ENCODE measurements at places on chromosomes 5 and 9.
A peak's percentile ranks its signal among the peaks of the same experiment; 100 is the strongest.

GRCh38 chr5:133605323-133605722, 7.0 kb downstream of the FSTL4 start:
- H3K36me3 ChIP-seq = no peaks in the 10 kb centered on the region
- no peaks in the 10 kb centered on the region for H3K4me1 ChIP-seq
- no peak for DNase-seq
- H3K27me3 ChIP-seq = no peaks in the 10 kb centered on the region
- H3K4me3 ChIP-seq = no peak overlapping the region

DNA sequence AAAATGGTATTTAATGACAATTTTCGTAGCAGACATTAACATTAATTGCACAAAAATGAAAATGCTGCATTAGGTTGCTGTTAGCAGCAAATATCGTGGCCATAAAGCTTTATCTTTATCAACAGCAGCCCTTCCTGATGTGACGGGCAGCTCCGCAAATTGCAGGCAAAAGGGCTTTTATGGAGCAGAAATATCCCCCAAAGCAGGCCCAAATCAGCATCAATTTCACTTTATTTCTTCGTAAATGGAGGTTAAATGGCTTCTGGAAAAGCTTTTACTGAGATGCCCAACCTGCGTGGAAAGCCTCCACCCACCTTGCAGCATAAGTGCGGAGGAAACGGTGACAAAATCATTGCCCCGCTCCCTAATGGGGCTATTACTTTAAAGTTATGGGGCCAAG, 77.9 kb upstream of the BARHL1 start:
- peaks cover 8% of the 10 kb centered on the region for H3K4me1 ChIP-seq
- H3K27ac ChIP-seq = no peak overlapping the region
- H3K36me3 ChIP-seq = no peaks in the 10 kb centered on the region
- H3K4me3 ChIP-seq = no peak overlapping the region
- no peaks in the 10 kb centered on the region for H3K27me3 ChIP-seq

DNA sequence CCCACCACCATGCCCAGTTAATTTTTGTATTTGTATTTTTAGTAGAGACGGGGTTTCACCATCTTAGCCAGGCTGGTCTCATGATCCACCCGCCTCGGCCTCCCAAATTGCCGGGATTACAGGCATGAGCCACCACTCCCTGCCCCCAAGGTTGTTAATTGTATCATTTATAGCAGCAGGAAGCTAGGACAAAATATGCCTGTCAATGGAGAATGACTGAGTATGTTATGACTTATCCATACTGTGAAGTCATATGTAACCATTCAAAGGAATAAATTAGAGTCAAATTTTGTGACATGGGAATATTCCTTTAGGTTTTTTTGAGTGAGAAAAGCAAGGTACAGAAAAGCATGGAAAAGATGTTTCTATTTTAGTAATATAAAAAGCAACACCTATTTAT, 3.9 kb upstream of the DAB2 start:
- H3K36me3 ChIP-seq = no peaks in the 10 kb centered on the region
- no peak for DNase-seq
- H3K4me3 ChIP-seq = no peak overlapping the region
- no peaks in the 10 kb centered on the region for H3K27me3 ChIP-seq
- no peak overlapping the region for H3K27ac ChIP-seq
- peaks cover 37% of the 10 kb centered on the region for H3K4me1 ChIP-seq

GRCh38 chr9:20070336-20070735, 281.5 kb upstream of the SLC24A2 start:
- H3K27ac ChIP-seq = no peak overlapping the region
- H3K27me3 ChIP-seq = no peaks in the 10 kb centered on the region
- no peaks in the 10 kb centered on the region for H3K4me1 ChIP-seq
- DNase-seq = no peak
- no peaks in the 10 kb centered on the region for H3K36me3 ChIP-seq

- H3K27ac ChIP-seq = no peak overlapping the region
- DNase-seq = no peak
- no peaks in the 10 kb centered on the region for H3K27me3 ChIP-seq
- no peak overlapping the region for H3K4me3 ChIP-seq
- H3K36me3 ChIP-seq = no peaks in the 10 kb centered on the region
- peaks cover 9% of the 10 kb centered on the region for H3K4me1 ChIP-seq
Measured at GRCh38 chr5:14900693-14901461, 29.3 kb upstream of the ANKH start.

DNA sequence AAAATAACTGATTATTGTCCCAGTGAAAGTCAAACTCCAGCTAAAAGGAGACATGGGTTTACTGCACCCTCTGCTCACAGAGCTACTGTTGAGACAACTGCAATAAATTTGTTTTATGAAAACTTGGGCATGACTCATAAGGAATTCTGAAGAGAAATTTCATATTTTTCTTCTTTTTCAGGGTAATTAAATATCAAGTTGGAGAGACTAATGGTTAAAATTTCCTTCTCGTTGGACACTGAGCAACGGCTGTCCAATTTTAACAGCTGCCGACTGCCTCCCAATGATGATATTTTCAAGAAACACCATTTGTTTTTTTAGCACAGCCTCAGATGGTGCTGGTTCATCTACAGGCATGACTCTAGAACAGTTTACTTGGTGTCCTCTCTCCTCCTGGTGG, 259.2 kb upstream of the RGMB start:
- no peaks in the 10 kb centered on the region for H3K4me1 ChIP-seq
- H3K36me3 ChIP-seq = no peaks in the 10 kb centered on the region
- H3K27me3 ChIP-seq = no peaks in the 10 kb centered on the region
- no peak overlapping the region for H3K27ac ChIP-seq

DNA sequence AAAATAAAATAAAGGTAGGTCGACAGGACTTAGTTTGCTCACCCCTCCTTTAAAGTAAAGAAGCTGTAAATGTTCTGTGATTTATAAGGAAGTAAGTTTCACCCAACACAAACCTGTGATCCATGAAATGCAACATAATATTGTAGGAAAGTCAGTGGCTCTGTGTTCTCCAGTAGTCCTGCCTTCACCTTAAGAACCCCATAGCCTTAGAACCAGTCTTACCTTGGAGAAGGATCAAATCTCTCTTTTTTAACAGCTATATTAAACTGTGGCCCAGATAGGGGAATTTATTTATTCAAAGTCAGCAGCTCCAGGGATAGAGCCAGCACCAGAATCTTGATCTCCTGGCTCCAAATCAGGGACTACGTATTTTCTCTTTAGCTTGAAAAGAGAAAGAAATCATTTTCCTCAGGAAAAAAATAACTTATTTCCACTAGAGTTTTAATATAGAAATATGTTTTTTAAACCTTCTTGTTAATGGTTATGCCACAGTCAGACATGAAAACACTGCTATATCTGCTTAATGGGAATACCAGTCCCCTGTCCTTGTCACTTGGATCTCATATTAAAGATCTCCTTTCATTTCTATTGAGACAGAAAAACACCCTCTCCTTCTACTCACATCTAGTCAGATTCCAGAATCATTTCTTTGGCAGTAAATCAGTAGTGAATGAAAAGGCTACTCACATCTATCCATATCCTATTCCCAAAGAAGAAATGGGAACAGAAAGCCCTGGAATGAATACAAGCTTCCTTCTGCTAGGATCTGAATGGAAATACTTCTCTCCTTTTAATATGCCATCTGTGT, 269.2 kb upstream of the TNC start:
- DNase-seq = no peak
- H3K27ac ChIP-seq = peak overlapping the region; percentile 5
- H3K27me3 ChIP-seq = no peaks in the 10 kb centered on the region
- H3K4me3 ChIP-seq = no peak overlapping the region

- H3K4me1 ChIP-seq = peaks cover 79% of the 10 kb centered on the region
- H3K27me3 ChIP-seq = no peaks in the 10 kb centered on the region
- peak overlapping the region; percentile 94 for H3K27ac ChIP-seq
- no peak overlapping the region for H3K4me3 ChIP-seq
Measured at GRCh38 chr9:136541709-136542108, 4.1 kb downstream of the NOTCH1 start.

- no peak overlapping the region for H3K27ac ChIP-seq
- no peak overlapping the region for H3K4me3 ChIP-seq
- H3K36me3 ChIP-seq = no peaks in the 10 kb centered on the region
- no peaks in the 10 kb centered on the region for H3K27me3 ChIP-seq
Measured at GRCh38 chr5:91345461-91345860, 37.7 kb downstream of the ARRDC3 start.

GRCh38 chr5:7548596-7548995, 152.7 kb downstream of the ADCY2 start:
- no peak overlapping the region for H3K4me3 ChIP-seq
- H3K36me3 ChIP-seq = no peaks in the 10 kb centered on the region
- no peaks in the 10 kb centered on the region for H3K4me1 ChIP-seq
- no peak overlapping the region for H3K27ac ChIP-seq
- no peaks in the 10 kb centered on the region for H3K27me3 ChIP-seq

GRCh38 chr9:135960411-135961276, 529 bp downstream of the UBAC1 start:
- H3K36me3 ChIP-seq = no peaks in the 10 kb centered on the region
- peak overlapping the region; percentile 98 for H3K4me3 ChIP-seq
- peak overlapping the region; percentile 95 for H3K27ac ChIP-seq
- no peak for DNase-seq
- no peaks in the 10 kb centered on the region for H3K27me3 ChIP-seq
- H3K4me1 ChIP-seq = peaks cover 45% of the 10 kb centered on the region

GRCh38 chr5:170297589-170298462, at the start of gene LCP2:
LCP2 (minus strand) TSS chr5:170297777; CDS start chr5:170297611, 166 bp downstream.
- no peaks in the 10 kb centered on the region for H3K36me3 ChIP-seq
- DNase-seq = no peak
- H3K27ac ChIP-seq = peak within 1 kb of the TSS; percentile 82
- H3K4me3 ChIP-seq = peak within 1 kb of the TSS; percentile 41

Measured in esophagus squamous epithelium (tissue), 5 donors.